ENCODE measurements at places on chromosomes 12 and 14.
A peak's percentile ranks its signal among the peaks of the same experiment; 100 is the strongest.

DNA sequence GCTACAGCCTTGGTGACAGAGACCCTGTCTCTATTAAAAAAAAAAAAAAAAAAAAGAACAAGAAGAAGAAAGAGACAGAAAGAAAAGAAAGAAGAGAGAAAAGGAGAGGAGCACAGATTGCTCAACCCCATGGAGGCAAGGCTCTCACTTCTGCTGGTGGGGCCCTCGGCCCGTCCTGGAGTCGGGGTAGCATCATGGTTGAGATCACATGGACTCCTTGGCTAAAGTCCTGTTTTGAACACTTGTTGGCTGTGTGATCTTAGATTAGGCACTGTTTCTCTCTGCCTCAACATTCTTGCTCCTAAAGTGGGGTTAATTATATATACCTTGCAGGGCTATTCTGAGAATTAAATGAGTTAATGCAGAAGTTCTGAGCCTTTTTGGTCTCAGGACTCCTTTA lies 207.7 kb downstream of the CACNA1C start:
- DNase-seq = no peak

- no peak for DNase-seq
These were observed 6.4 kb downstream of the LTBP2 start for GRCh38 chr14:74605531-74606223.

DNA sequence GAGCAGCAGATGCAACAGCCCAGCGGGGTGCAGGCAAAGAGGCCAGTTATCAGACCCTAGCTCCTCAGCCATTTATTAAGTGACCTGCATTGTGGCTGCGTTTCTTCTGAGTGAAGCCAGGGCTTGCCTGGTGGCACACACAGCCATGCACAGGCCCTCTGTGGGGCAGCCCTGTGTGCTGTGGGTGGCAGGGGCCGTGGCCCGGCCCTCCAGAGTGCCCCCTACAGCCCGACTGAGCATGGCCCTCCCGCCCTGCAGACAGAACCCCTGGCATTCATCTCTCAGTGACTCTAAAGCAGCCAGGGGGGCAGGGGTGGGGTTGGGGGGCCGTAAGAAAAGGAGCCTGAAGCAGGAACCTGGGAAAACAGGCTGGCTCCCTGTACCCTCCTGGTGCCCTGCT lies 226.0 kb upstream of the PWP1 start:
- DNase-seq = no peak

- no peak for DNase-seq
These were observed 14.1 kb upstream of the NUMB start for GRCh38 chr14:73472185-73473114.

DNA sequence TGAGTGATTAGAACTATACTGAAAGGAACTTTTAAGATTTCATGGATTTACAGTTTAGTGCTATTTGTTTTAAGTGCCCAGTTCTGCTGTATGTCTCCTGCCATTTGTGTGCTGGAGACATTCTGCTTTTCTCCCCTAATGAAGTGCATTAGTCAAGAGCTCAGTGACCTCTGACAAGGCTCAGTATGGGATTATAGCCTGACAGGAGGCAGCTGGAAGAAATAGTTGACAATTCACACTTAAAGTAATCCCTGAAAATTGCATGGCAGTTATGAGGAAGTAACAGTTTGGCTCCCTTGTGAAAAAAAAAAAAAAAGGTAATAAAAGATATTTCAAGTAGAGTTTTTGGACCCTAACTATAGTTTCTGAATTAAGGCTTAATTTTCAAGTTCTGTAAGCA lies 70.3 kb downstream of the ALX1 start:
- DNase-seq = no peak

DNA sequence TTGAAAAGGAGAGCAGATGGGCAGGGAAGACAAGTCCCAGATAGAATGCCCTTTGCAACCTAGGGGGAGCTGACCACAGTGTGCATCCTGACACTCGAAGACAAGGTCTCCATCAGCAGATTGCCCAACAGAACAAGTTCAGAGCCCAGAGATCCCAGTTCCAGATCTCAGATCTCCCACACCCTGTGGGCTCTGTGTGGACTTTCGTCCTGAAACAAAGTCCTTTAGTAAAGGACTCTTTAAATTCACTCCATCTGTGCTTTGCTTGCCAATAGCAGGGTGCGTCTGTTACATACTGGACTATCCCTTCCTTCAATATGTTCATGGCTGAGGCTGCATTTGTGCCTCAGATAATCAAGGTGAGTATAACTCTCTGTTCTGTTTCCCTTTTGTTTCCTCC lies 8.7 kb upstream of the C1RL start:
- no peak for DNase-seq

- no peak for DNase-seq
These were observed 43.4 kb upstream of the NR2C1 start for GRCh38 chr12:95116773-95117172.

DNA sequence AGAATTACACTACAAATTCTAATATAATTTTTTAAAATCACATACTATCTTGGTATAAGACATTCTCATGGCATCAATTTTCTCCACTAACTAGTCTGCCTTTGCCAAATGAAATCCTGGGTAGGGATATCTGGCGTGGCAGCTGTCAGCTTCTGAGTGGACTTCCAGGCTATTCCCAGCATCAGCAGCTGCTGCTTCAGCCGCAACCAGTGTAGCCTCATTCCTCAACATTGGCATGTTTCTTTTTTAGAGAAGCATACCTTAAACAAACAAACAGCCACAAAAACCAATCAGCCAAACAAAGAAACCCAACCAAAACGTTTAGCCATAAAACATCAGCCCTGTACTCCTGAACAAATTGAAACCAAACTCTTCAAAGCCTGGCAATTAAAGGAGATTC lies 235.8 kb downstream of the SSPN start:
- DNase-seq = no peak

DNA sequence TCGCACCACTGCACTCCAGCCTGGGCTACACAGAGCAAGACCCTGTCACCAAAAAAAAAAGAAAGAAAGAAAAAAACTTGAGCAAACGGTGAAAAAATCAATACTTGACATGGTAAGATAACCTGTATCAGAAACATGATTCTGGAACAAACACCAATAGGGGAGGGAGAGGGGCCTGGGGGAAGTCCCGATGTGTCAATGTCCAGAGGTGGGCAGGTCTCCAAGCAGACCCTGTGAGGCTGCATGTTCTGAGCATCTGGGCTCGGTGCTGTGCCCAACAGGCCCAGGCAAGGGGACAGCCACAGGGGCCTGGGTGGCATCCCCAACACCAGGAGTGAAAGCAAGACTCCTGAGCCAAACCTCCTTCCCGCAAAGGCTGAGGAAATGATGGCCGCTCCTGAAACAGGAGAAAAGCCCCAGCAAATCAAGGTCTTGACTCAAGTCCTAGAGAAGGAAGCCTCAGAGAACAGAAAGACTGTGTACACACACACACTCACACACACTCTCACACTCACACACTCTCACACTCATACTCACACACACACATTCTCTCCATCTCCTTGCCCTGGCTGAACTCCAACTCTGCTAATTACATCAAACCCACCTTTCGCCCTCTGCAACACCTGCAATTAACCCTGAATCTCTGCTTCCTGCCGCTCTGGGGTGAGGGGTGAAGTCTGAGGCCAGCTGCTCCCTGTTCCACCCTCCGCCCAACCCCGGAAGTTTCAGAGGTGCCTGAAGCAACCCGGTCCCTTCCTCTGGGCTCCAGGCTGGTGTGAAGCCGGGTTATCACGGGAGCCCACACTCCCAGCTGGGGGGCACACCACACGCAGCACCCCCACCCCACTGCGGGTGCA lies 20.4 kb downstream of the CCDC88C start:
- DNase-seq = no peak

- DNase-seq = no peak
These were observed 3.3 kb downstream of the DCAF5 start for GRCh38 chr14:69149461-69150244.

DNA sequence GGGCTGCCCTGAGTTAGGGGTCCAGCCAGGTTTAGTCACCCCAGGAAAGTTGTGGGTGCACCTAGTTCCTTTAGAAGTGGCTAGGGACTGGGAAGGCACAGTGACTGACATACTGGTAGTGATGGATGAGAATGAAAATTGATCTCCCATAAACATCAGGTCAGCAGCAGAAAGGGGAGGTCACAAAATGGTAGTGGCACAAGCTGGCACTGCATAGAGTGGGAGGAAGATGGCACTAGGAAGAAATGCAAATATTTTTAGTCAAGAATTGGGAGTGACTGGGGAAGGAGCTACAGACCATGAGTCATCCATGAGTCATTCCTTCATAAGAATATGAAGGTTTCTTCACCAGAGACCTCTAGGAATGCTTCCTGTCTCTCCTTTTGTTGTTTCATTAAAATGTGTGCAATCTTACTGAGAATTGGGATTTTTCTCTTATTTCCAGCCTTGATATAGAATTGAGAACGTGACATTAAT lies 198.3 kb upstream of the AMIGO2 start:
- no peak for DNase-seq

DNA sequence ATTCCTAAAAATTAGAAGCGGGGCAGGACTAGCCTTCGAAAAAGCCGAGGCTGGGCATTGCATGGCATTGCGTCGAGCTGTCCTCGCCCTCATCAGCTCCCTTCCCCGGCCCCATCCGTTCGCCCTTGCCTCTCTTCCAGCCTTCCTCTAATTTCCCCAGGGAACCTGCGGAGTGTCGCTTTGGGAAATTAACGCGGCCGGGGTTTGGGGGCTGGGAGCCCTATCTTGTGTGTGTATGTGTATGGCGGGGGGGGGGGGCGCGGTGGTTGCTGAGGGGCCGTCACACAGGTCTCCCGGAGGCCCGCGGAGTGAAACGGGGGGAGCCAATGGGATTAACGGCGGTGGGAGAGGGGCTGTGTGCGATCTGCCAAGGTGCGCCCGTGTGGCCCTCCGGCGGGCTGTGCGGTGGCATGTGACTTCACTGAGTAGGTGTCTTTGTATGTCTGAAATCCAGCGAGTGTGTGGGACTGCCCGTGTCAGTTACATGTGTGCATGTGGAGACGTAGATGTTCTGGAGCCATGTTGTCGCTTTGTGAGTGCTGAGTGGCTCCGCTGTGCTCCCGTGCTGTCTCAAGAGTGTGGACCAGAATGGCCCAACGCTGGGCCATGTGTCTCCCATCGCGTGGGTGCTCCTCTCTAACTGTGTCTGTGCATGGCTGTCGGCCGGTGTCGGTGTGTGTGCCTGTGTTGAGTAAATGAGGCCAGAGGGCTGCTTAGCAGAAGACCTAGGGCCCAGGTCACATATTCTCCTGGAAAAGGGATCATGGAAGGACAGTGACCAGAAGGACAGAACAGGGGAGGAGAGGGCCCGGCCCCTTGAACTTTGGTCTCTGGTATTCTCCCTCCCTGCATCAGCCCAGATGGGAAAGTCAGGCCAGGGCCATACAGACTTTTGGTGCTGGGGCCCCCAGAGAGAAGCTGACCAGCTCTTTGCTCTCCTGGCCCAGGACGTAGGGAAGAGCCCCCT lies 1.5 kb downstream of the PTMS start:
- no peak for DNase-seq

DNA sequence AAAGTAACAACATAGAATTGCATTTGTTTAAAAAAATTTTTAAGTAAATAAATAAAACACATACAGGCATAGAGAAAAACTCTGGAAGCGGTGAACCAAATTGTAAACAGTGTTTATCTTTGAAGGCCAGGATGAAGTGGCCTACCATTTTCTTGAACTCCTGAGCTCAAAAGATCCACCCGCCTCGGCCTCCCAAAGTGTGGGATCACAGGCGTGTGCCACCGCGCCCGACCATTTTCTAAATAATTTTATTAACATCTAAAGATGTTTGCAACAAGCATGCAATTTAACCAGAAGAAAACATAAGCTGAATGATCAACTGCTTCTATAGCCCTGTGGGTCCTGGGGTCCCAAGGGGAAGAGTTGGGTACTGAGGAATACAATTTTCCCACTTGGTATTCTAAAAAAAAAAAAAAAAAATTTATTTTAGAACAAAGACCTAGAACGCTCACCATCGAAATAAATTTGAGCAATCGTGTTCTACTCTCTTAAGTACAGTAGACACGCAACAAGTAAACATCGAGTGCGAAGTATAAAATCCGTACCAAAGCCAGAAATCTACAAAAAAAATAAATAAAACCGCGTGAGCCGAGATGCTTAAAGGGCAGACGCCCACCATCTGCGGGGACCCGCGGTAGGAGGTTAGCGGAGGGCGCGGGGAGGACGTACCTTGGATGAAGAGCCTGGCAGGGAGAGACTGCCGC lies 484 bp downstream of the MIS18BP1 start:
- no peak for DNase-seq

DNA sequence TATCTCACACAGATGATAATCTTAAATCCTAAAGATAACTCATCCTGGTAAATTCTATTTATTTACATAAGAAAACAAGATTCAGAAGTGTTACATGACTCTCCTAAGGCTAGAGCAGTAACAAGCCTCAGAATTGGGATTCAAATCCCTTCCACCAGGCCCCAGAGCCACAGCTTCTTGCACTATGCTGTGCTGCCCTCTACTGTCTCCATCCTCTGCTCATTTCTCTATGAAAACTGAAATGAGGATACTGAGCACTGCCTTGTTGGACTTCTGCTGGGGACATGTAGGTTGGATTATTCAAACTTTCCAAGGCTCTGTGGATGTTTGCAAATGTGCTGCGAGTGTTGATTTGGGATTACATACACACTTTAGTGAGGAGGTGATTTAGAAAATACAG lies 23.5 kb upstream of the C12orf50 start:
- no peak for DNase-seq

GRCh38 chr12:6426882-6427671 lies 17.7 kb upstream of the CD27 start:
- DNase-seq = peak; percentile 81

- no peak for DNase-seq
These were observed 24.7 kb downstream of the BTBD6 start for GRCh38 chr14:105273062-105273461.

DNA sequence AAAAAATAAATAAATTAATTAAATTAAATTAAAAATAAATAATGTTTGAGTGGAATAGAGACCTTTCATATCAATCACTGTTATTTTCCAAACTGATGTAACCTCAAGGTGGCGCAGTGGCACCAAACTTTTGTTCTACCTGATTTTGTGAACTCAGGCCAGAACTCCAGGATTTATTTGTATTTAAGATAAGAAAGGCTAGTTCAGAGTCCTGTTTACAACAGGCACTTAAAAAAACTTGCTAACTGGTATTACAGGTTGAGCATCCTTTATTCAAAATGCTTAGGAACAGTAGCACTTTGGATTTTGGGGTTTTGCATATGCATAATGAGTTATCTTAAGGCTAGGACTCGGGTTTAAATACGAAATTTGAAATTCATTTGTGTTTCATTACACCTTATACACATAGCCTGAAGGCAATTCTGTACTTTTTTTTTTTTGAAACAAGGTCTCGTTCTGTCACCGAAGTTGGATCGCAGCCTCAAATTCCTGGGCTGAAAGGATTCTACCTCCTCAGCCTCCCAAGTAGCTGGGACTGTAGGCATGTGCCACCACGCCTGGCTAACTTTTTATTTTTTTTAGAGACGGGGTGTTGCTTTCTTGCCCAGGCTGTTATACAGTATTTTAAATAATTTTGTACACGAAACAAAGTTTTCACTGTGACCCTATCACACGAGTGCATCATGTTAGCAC lies 32.4 kb downstream of the YY1 start:
- DNase-seq = no peak
